GM12891 (cell line): ENCODE measurements at places on chromosomes 6 and 20.

GRCh38 chr6:13434777-13435176, 52.6 kb downstream of the GFOD1 start:
- DNase-seq, result no peak

DNA sequence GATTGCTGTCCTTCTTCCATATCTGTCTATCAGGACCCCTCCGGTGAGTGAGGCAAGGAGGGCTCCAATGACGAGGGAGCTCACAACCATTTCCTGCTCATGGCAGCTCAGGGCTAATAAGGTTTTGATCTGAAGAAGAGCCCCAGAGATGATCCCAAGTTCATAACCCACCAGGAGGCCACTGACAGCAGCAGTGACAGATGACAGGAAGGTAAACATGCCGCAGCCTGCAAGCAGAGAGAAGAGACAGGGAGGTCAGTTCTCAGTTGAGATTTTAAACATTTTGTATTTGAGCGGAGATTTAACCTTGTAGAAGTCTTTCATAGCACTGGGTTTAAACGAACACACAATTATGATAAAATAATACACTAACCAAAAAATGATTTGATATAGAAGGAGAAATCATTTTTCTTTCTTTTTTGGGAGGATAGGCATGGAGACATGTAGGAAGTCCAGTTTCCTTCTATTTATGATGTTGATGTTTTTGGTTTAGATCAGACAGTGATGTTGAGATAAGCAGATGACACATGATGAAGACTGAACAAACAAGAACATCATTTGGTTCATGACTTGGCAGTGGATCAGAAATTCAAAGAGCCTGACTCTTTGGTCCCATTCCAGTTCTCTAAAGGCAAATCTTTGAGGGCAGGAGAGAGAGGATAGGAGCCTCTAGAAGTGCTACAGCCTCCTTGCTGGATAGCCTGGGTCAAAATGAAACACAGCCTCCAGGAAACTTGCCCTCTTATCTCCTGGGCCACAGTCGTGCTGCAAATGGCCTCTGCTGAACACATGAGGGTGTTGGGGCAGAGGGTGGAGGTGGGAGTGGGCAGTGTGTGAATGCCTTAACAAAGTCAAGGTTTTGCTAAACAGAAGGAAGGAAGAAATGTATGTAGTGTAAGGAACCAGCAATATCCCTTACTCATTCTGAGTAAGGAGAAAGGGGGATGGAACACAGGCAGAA, 22.6 kb downstream of the SLC2A12 start:
- DNase-seq, result no peak

DNA sequence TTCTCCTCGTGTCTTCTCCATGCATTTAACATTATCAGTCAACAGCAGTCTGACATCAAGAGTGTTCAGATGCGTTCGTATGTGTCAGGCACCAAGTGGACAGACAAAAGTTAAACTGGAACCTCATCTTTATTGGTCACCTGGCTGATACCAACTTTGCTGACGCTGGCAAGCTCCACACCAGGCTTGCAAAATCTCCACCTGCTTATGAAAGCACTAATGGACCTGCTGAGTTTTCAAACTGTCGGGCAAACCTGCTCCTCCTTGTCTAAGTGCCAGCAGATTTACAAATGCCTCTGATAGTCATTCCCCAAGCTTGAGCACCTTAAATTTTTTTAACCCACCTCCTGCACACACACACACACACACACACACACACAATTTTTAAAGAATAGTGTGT, 27.9 kb upstream of the DSP start:
- DNase-seq, result no peak

DNA sequence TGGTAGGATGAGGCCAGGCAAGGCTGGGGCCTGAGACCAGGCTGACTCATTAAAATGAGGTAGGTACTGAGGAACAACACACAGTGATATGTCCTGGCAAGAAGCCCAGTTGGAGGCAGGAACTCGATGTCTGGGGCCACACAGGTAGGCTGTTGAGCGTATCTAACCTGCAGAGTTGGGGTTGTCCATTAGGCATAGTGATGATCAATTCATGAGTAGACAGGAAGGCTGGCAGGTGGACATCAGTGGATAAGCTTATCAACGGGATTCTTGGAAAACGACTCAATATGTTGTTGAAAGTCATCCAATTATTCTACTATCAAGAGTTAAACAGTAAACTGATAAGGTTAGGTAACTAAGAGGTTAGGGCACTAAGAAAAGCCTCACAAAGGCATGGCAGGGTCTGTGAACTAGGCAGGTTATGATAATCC, 193.2 kb upstream of the COL21A1 start:
- no peak for DNase-seq

DNA sequence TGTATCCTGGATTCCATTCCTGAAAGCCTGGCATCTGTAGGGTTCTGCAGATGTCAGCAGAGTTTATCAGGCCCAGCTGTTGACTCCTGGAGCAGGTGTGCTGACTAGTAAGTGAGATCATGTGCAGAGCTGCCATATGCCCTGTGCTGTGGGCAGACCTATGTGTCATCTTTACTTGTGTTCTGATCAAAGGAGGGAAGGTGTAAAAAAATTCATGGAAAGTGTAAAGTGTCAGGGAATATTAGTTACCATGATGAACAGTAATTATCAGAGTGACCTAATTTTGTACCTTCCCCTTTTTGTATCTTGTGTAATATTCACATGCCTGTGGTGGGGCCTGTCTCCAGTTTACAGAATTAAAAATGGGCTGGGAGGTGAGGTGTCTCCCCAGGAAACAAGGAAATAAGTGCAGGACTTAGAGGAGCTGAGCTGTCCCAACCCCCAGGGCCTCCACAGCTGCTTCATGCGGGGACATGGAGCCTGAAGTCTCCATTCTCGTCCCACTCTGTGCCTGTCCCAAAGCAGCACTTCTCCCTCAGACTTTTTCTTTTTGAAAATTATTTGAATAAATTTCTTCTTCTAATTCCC, 148.2 kb upstream of the GGTLC1 start:
- no peak for DNase-seq

DNA sequence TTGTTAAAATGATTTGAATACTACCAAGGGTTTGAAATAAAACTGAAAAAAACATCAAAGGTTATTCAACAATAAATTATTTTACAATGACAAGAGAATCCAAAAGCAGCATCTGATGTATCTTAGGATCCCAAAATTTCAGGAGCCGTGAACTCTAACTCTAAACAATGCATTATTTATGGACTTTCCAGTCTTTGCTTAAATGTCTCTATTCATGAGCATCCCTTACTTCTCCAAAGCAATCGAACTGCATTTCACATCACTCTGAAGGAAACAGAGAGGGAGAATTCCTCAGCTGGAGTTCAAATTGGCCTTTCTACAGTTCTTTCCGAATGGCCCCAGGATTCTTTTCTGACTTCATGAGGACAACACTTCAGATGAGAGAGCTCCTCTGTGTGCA, 229.1 kb downstream of the CBLN4 start:
- DNase-seq, result no peak

DNA sequence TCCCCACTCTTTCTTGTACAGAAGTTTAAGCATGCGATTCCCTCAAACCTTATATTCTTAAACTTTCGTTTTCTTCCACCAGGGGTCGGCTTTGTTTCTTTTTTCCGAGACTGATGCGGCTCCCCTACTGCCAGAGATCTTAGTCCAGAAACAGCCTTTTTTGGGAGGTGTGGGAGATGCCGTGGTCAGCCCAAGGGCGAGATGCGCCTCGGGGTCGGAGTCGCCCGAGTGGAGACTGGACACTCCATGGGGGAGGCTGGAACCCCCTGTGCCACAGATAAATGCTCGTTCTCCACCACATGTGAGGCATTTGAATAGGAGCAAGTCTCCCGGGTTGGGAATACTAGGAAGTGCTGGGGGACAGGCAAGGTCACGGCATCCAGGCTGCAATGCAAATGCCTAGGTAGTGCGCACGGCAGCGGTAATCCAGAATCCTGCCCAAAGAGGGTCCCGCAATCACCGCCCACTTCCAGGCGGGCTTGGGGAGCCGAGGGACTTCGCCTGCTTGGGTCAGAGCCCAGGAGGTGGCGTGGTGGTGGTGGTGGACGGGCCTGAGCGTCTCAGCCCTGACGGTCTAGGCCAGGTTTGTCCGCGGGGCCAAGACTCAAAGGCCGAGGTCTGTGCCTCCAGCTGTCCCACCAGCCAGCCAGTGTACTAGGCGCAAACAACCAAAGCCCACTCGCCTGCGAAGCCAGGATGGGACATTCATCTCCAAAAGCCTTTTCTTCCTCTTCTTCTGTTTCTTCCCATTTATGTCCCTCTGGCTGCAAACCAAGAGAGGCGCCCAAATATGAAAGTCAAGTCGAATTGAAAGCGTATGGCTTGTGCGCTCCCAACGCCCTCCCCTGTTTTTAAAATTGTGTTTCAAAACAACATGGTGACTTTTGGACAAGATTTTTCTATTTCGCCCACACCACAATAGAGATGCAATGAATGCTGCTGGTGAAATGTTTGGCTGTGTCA, 39.3 kb upstream of the OSTM1 start:
- peak; percentile 33 for DNase-seq

GRCh38 chr6:159109391-159109790, 59.8 kb upstream of the FNDC1 start:
- DNase-seq, result no peak

- DNase-seq, result no peak
Observed at GRCh38 chr6:17042422-17043147, 59.3 kb upstream of the STMND1 start.

GRCh38 chr6:25404693-25405169, 125.6 kb downstream of the CARMIL1 start:
- no peak for DNase-seq

DNA sequence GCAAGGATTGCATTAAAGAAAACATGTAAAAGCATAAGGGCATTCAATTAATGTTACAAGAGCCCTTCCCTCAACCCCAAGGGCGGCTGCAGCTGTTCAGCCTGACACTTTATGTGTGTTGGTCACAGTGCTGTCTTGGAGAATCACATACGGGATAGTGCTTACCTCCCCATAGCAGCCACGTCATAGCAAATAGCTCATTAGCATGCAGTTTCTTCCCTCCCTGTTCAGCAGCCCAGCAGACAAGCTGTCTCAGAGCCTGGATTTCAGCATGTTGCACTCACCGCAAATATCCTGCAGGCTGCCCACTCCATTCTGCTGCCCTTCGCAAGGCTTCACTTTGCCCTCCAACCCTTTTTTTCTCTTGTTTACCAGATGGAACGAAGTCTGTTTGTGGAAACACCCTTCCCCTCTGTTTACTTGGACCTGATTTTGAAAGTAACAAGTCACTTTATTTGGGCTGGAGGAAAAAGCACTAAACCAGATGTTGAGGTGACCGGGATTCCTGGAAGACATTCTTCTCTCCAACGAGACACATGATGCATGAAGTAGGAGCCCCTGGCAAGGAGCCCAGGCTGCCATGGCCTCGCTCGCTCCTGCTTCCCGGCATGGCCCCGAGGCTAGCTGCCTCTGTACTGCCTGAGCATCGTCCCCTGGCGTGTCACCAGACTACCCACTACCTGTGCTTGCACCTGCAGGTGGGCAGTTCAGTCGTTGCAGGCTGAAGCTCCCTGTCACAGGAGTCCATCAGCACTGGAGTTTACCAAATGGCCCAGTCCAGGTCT, 151.6 kb upstream of the GMDS start:
- no peak for DNase-seq

GRCh38 chr6:19329078-19329477, 508.1 kb upstream of the ID4 start:
- DNase-seq, result no peak

DNA sequence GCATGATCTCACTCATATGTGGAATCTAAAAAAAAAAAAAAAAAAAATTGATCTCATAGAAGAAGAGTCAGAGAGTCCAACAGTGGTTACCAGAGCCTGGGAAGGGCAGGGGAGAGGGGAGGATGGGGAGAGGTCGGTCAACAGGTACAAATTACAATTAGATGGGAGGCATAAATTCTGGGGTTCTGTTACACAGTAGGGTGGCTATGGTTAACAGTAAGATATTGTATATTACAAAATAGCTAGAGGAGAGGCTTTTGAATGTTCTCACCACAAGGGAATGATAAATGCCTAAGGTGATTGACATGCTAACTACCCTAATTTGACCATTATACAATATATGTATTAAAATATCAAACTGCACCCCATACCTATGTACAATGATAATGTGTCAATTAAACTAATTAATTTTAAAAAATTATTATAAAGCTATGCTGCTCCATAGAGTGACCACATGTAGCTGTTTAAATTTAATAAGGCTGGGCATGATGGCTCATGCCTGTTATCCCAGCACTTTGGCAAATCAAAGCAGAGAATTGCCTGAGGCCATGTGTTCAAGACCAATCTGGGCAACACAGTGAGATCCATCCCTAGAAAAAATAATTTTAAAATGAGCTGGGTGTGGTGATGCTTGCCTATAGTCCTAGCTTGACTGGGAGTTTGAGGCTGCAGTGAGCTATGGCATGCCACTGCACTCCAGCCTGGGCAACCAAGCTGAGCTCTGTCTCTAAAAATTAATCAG, 70.9 kb downstream of the SNX5 start:
- no peak for DNase-seq

DNA sequence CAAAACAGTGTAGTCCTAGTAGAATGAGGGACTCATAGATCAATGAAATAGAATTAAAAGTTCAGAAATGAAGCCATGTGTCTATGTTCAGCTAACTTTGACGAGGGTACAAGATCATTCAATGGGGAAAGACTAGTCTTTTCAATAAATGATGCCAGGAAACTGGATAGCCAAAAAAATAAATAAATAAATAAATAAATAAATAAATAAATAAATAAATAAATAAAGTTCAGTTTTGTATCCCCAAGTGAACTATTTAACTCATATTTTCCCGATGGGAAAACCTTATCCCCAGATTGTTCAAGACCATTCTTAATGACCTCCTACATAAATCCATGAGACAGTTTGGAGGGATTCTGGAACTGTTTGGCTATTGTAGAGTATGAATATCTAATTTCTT, 277.1 kb upstream of the EYS start:
- no peak for DNase-seq

- no peak for DNase-seq
Observed at GRCh38 chr6:41739041-41739440, 3.6 kb upstream of the TFEB start.

DNA sequence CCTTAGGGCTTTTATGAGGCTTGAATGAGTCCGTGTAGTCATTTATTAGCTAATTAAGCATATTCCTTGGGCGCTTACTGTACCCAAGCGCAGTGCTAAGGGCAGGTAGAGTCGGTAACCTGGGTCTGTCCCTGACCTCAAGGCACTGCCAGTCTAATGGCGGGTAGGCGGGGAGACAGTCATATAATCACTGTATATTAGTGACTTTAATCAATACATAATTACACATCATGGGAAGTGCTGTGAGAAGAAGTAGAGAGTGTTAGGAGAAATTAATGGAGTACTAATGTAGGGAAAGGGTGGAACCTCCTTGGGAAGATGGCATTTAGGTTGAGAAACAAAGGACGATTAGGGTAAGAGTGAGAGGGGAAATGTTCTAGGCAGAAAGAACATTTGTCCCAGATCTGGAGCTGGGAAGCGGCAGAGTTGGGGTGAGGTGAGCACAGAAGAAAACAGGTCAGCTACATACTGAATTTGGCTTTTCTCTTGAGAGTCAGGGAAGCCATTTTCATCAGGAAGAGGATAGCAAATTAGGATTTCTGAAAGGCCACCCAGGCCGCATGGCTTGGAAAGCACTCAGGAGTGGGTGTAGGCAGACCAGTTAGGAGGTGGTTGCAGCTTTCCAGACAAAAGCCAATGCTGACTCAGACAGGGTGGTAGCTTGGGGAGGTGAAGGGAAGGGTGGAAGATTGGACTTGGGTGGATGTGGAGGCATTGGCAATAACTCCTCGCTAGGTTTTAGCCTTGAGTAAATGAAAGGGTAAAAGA, 954 bp upstream of the BLCAP start:
- DNase-seq, result no peak

- DNase-seq, result no peak
Observed at GRCh38 chr6:116533233-116533957, 12.1 kb downstream of the TRAPPC3L start.

- no peak for DNase-seq
Observed at GRCh38 chr6:156919814-156920369, 142.7 kb downstream of the ARID1B start.

GRCh38 chr6:19755181-19755580, 82.0 kb upstream of the ID4 start:
- DNase-seq, result no peak
